ENCODE measurements at places on chromosomes 2 and 18.

DNA sequence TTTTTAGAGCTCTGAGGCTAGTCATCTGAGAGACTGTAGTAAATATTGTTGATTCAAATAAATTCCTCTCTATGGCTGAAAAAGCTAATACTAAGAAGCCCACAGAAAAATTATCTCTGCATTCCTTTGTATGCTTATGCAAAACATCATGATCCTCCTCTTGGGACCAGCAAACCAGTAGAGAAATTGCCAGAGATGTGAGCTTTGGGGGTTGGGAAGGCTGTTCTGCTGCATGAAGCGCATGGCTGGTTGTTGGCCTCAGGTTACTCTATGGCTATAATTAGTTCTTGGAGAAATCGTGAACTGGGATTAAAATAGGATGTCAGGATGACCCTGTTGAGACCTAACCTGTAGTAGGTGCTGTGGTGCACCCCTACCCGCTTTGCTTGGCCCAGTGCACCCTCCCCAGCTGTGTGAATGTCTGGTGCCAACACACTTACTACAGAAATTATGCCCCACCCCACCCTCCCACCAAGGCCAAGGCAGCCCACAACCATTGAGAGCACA, 35.5 kb upstream of the C1D start:
- no peak for DNase-seq

GRCh38 chr18:10289951-10290637, 164.3 kb upstream of the APCDD1 start:
- no peak for DNase-seq

GRCh38 chr2:175402571-175402970, 221.1 kb upstream of the ATP5MC3 start:
- no peak for DNase-seq

DNA sequence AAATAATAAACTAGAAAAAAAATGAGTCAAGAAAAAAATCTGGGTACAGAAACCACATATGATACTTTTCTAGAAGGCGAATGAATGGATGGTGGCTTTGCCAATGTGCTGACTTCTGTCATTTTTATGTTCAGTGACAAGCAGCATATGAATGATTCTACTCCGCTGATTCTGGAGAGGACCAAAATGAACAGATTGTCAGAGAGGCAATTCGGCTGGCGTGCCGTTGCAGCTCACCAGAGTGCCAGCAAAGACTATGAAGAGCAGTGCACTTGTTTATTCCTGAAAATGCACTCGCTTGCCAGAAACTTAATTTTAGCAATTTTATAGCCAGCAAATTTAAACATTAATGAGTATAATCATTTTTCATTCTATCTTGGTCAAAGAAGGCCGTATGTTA, 105.9 kb upstream of the NYAP2 start:
- DNase-seq: no peak

- DNase-seq: no peak
These were observed 73.2 kb upstream of the NRP2 start for GRCh38 chr2:205609113-205609512.

- DNase-seq: no peak
These were observed 307.8 kb downstream of the NDUFA10 start for GRCh38 chr2:239717319-239717675.

DNA sequence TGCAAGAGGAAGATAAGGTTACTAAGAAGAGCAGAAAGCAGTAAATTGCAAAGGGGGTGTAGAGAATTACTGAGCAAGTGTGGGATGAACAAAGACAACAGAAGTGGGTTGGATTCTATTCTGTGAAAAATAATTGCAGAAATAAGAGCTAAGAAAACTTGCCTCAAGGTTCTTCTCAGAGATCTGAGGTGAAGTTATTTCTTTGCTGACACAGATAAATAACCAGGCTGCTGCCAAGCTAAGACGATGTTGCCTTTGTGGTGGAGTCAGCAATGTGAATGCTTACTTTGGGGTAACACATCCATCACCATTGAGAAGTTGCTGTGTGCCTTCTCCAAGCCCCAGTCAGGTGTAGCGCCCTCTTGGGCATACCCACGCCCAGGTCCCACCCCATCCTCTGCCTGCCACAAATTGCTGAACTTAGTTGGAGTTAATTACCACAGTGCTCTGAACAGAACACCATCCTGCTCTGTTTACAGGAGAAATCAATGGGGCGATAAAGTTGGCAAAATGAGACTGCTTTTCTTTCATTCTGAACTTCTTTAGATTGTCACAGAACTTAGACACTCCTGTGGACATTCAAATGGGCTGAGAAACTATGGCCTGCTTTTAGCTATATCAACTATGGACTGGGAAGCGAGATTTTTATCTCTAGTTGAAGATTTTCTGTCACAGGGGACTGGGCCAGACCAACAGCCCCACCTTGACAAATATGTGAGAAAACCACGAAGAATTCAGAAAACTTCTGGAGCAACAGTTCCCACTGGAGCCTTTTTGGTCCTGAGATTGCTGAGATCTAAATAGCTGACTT, 283.6 kb downstream of the TMX3 start:
- DNase-seq: no peak

- no peak for DNase-seq
These were observed 89.0 kb downstream of the MTCL1 start for GRCh38 chr18:8794156-8794933.

Measured in stimulated activated CD4-positive, alpha-beta T cell treated with anti-CD3 and anti-CD28 coated beads, Interleukin-15, amount 100 ng/mL, for 1 hour (primary cell).